ENCODE measurements at places on chromosomes 6 and 20. TPM values are rescaled to one million over a fixed set of nuclear protein-coding genes. Genes with fewer than 3 reads are reported as not detected.

Gene TENT5A
- total RNA-seq = 17.2 TPM

Gene RPS18
- total RNA-seq = 1,687 TPM

Gene GRIK2
- total RNA-seq = 0.38 TPM

Gene LAMP5
- 0.49 TPM for total RNA-seq

Gene LIN28B
- total RNA-seq = not detected

All from upper lobe of right lung (tissue), 1 donor.